ENCODE measurements at places on chromosomes 7 and 10.

DNA sequence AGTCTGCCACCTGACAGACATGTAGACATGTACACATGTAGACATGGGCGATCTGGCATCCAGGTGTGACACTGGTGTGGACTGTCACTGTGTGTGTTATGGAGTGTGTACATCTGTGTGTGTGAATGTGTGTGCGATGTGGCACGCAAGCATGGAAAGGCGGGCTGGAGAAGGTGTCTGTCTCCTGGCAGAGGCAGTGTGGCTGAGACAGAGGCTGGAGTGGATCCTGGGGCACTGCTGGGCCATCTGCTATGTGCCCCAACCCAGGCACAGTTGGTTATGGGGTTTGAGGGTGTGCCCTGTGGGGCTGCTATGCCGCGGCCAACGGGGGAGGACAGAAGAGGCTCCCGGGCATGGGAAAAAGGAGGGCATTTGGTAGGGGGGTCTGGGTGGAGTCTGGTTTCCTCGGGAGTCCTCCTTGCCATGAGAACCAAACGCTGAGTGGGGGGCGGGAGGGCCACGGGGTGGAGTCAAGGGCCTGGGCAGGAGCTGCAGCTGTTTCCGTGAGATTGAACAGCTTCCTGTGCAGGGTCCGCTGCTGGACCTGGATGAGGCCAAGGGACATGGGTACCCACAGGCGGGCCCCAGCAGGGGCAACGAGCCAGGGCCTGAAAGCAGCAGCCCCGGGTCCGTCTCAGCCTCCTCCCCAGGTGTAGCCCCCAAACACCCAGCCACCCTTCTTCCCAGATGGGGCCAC, 1.3 kb downstream of the ELN start:
- DNase-seq, result no peak

- no peak for DNase-seq
Measured at GRCh38 chr7:133568544-133568943, 315.7 kb downstream of the EXOC4 start.

GRCh38 chr7:128456255-128456725, 612 bp downstream of the HILPDA start:
- no peak for DNase-seq

GRCh38 chr10:86070278-86070677, 296.3 kb downstream of the GRID1 start:
- DNase-seq, result no peak
